Activated naive CD4-positive, alpha-beta T cell (primary cell): ENCODE measurements at places on chromosomes 1 and 21.

- DNase-seq: no peak
Measured at GRCh38 chr21:41169701-41170100, 1.7 kb downstream of the BACE2 start.

DNA sequence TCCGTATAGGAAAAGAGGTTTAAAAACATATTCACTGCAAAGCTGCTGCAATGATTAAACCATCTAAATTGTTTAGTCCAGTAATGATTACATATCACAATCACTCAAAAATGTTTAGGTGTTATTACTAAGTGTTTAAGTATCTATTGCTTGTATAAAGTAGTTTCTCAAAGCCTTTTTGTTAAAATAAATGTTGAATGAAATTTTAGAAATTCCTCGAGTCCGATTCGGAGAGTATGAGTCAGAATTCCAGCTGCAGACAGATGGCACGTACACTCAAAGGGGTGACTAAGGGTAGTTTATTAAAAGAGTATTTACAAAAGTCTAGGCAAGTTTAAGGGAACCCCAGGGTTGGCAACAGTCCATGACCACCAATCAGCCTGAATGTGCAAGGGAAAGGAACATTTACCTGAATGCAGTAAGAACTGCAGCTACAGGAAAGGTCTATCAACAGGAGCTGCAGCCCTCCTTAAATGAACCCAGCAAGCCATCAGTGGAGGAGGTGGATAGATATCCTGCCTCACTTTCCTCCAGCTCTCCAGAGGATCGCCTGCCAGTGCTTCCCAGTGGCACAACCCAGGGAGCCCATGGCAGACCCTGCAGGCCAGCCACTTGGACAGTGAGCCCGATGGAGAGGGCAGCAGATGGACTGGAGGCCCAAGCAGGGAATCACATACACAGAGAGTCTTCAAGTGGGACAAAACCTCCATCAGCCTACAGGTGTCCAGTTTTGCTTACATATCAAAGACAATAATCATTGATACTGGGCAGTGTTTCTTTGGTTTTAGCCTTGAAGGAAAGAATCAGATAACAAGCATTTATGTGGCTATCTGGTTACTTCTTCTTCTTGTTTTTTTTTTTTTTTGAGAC, 92.1 kb upstream of the SLC44A3 start:
- no peak for DNase-seq

DNA sequence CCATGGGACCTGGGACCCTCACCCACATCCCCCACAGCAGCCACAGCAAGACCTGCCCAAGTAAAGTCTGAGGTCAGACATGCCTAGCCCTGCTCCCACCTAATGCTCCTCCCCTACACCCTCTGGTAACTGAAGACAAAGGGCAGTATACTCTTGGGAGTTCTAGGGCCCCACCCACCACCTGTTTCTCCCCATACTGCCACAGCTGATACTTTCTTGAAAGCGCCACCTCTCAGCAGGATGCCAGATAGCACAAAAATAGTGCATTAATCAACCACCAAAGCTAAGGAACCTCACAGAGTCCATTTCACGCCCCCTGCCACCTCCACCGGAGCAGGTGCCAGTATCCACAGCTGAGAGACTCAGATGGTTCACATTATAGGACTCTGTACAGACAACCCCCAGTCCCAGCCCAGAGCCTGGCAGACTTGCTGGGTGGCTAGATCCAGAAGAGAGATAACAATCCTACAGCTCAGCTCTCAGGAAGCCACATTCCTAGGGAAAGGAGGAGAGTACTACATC, 238.1 kb downstream of the LRRC40 start:
- DNase-seq: no peak

GRCh38 chr1:75999034-75999433, 66.8 kb upstream of the ASB17 start:
- DNase-seq: no peak

DNA sequence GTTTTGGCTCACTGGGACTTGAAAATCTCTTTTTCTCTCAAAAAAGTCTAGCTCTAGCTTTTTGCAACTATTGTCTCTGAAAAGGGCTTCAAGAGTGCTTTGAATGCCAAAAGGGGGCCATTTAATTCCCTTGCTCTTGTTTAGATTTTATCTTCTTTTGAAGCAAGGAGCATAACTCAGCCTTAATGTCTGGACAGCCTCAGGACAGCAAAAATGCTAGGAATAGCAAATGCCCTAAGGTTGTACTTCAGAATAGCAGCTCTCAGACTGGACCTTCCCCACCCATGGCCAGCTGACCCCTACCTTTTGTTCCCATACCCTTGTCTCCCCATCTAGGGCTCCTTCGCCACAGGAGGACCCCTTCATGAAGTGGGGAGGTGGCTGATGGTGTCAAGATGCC, 121.4 kb downstream of the KCNK1 start:
- no peak for DNase-seq

DNA sequence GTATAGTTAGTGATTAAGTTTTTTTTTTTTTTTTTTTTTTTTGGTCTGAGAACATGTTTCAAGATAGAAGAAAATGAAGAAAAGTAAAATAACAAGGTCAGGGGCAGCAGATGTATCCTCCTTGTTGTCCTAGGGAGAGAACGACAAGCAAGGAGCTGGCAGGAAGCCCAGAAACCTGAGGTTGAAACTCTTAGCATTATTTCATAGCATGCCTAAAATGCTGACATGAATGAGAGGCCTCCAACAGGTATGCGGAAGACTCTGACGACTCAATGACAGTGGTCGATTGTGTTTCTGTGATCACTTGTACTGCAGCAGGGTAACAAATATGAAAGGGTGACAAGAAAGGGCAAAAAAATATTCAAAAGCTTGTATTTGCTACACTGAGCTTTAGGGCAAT, 415.9 kb downstream of the PLA2G4A start:
- DNase-seq: no peak

- DNase-seq: no peak
Measured at GRCh38 chr21:35908311-35909078, 151.8 kb downstream of the SETD4 start.
